ENCODE measurements at places on chromosomes 4 and X. TPM values are rescaled to one million over a fixed set of nuclear protein-coding genes. Genes with fewer than 3 reads are reported as not detected.

REELD1 gene
- total RNA-seq: 0.05 TPM

SLC10A4 gene
- total RNA-seq: 0.14 TPM

GAGE1 gene
- total RNA-seq: not detected

CT45A10 gene
- total RNA-seq: not detected

CLNK gene
- total RNA-seq: 1.9 TPM

CXCL3 gene
- total RNA-seq: 3.2 TPM

FDCSP gene
- 7.4 TPM for total RNA-seq

SMARCA1 gene
- total RNA-seq: 15.5 TPM

CHRDL1 gene
- 3.3 TPM for total RNA-seq

APLN gene
- 0.90 TPM for total RNA-seq

Data from thymus (tissue), 14 donors.